Naive B cell (primary cell): ENCODE measurements at places on chromosomes 12 and 14. TPM values are rescaled to one million over a fixed set of nuclear protein-coding genes. Genes with fewer than 3 reads are reported as not detected.

DNA sequence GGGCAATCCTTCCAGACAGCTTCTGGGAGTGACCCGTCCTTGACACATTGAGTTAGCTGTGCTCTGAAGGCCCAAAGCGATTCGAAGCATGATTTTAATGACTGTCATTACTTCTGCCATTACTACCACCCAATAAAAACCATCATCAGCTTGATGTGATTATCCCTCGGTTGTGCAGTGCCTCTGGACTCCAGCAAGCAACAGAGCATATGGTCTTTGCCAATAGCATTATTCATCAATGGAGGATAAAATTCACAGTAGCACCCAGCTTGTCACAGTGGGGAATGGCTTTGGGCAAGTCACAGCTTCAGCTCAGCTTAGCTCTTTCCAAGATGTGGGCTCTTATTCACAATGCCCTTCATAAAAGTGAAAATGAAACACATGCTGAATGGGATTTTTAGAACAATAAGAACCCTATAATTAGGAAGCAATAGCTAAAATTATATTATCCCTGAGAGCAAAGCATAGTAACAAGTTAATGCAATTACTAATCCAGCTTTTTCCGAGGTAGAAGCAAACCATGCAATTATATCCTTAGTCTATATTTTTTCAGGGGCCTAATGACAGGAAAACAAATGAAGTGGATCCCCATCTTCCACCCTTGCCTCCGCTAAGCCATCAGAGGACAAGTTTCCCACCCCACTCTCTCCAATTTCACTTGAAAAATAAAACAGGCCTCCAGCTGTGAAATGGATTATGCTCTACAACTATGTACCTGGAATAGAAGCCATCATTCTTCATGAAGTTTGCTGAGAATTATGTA, 163.0 kb upstream of the EEA1 start:
- DNase-seq: no peak

- DNase-seq: no peak
These were observed 44.9 kb downstream of the LIN7A start for GRCh38 chr12:80892597-80893445.

Gene USP15
- polyA plus RNA-seq: 102 TPM

- DNase-seq: no peak
These were observed 2.2 kb downstream of the L3HYPDH start for GRCh38 chr14:59481871-59482540.

DNA sequence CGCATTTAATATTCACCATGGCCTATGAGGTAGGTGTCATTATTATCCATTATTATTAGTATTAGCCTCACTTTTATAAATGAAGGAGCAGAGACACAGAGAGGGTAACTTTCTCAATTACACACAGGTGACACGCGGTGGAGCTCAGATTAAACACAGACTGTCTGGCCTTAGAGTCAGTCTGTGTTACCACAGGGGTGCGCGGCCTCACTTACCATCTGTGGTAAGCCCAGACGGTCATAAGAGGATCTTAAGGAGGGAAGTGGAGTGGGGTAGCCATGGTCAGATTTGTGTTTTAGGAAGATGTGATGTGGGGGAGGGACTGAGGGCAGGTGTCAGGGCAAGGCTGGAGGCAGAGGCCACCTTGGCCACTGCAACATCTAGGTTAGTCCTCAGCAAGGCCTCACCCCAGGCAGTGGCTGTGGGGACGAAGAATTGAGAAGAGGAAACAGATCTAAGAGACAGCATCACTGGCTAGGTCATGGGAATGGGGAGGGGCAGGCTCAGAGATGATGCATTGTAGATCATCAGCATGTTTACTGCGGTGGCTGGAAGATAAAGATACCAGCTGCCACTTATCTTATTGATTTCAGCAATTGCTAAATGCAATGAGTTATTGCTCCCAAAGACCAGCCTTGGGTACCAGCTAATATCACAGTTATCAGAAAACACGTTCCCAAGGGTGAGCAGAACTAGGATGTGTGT, 67.1 kb downstream of the SERPINA3 start:
- no peak for DNase-seq

- no peak for DNase-seq
These were observed 14.9 kb downstream of the DCAF5 start for GRCh38 chr14:69137843-69138535.

- DNase-seq: no peak
These were observed 203.1 kb downstream of the EGLN3 start for GRCh38 chr14:33747749-33748148.

DNA sequence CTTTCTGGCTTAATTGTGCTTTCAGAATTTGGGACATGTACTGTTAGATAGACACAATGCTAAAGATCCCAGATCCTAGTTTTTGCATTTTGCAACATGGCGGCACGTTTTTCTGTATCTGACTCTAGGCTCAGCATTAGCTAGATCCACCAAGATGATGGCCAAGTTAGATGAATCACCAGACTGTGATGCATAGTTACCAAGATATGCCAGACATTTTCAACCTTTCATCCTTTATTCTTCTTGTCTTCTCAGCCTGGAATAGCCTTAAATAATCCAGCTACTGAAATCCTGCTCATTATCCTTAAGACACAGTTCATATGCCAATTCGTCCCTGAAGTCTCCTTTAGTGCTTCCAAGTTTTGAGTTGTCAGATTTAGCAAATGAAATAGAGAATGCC, 144.9 kb upstream of the CRY1 start:
- no peak for DNase-seq

- DNase-seq: no peak
These were observed 8.8 kb upstream of the TMEM106C start for GRCh38 chr12:47954467-47955045.

- DNase-seq: no peak
These were observed 64.6 kb downstream of the CCDC88C start for GRCh38 chr14:91352728-91353692.

GRCh38 chr12:89216211-89216952, 135.9 kb downstream of the DUSP6 start:
- no peak for DNase-seq

Gene KLRB1
- polyA plus RNA-seq: not detected

Gene NFATC4
- not detected for polyA plus RNA-seq

GRCh38 chr12:11731042-11731357, 81.5 kb downstream of the ETV6 start:
- DNase-seq: no peak

Gene SLC6A15
- polyA plus RNA-seq: not detected

DNA sequence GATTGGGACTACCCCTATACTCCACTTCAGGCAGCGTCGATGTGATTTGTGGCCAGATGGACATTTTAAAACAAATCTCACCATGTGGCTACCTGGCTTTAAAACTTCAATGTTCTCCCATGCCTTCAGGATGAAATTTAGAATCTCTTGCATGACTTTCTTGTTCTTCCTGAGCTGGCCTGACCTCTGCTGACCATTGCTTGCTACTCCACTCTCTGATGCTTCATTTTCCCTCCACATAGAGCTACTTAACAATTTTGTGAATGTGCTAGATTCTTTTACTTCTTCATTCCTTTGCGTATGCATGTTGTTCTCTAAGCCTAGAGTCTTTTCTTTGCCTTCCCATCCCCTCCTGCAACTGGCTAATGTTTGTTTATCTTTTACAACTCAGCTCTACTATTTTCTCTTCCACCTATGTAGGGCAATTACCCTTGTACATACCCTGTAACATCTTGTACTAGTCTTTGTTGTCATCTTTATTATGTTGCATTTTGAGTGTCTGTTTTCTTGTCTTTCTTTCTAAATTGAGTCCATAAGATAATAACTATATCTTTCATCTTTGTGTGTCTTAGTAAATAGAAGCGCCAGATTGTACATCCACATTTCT, 41.2 kb downstream of the YLPM1 start:
- DNase-seq: peak; percentile 16

DNA sequence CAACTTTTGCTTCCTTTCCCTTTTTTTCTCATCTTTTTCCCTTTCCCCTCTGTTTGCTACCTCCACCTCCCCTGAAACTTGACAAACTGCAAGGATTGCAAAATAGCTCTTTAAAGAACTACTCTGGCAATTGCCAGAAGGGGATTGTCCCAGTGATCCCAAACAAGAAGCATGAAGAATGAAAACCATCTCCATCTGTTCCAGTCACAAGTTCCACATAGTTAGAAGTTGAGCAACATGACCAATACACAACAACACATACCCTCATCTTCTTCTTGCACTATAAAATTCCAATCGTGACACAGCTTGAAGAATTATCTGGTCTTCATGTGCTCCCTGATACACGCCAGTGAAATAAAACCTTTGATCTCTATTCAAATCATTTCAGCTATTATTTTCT, 93.7 kb upstream of the USP15 start:
- no peak for DNase-seq

DNA sequence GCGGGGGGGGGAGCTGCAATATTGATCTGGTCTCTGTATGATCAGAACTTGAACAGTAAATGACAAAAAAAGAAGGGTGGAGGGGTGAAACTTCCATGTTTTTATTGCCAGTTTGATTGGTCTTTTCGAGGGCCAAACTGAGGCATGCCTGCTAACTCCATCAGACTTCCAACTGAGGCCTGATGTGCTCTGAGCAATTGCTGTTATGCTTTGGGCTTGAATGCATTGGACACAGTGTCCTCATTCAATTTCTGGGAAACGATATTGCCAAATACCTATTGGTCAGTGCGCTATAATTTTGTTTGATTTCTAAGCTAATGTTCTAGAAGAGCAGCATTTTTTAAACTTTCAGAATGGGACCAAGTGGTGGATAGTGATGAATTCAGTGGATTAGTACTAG, 2.1 kb upstream of the SLC38A2 start:
- no peak for DNase-seq

Gene SYCP3
- 0.75 TPM for polyA plus RNA-seq

Gene RNASE1
- polyA plus RNA-seq: not detected

- DNase-seq: no peak
These were observed 122.4 kb downstream of the SLC25A47 start for GRCh38 chr14:100445436-100446088.

DNA sequence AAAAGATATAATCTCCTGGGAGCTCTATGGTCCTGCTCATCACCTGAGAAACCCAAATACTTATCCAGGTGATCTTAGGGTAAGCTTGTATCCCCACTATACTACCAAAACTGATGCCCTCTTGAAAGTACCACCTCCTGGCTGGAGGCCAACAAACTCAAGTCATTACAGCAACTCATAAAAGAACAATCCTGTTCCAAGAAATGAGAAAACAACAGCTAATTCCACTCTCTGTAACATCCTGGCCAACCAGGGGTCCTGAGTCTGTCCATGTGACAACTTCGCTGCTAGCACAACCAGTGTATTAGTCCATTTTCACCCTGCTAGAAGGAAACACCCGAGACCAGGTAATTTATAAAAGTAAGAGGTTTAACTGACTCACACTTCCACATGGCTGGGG, 190.0 kb upstream of the BMP4 start:
- DNase-seq: no peak

- no peak for DNase-seq
These were observed 1.4 kb downstream of the C1RL start for GRCh38 chr12:7107636-7108002.

GRCh38 chr12:90987520-90987919, 17.3 kb downstream of the EPYC start:
- no peak for DNase-seq

Gene SSPN
- 1.0 TPM for polyA plus RNA-seq

DNA sequence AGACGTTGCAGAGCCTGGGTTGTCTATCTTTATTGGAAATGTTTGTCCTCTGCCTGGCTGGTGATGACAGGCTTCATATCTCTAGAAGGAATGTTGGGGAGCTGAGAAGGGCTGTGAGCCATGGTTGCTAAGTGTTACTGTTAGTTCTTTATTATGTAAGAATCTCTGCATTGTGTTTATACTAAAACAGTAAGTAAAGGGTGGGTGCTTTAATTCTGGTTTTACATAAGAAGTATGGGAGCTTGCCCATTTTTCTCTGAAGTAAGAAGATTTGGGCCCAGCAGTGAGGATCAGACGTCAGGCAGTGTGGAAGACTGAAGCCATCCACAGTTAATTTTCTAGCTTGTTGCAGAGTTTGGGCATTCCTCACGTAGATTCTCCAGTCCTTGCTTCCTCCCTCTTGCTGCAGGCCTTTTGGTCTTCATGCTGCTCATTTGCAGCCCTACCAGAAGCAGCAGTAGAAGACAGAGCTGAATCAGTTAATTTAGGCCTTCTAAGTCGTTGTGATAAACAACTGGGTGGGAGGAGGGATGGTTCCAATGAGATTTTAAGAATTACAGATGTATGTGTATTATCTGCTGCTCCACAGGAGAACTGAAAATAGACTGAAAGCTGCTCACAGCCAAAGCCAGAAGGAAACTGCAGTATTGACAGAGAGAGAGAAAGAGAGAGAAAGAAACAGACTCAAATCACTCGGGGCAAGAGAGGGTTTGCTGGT, 21.4 kb downstream of the WNT5B start:
- no peak for DNase-seq

Gene RNF212B
- not detected for polyA plus RNA-seq

Gene XRCC3
- polyA plus RNA-seq: 7.4 TPM

- no peak for DNase-seq
These were observed 25.9 kb downstream of the CD9 start for GRCh38 chr12:6226002-6226678.
